ENCODE measurements at places on chromosomes 7 and 10.
A peak's percentile ranks its signal among the peaks of the same experiment; 100 is the strongest.

GRCh38 chr7:74683799-74684198, 26.3 kb downstream of the GTF2I start:
- DNase-seq: no peak

DNA sequence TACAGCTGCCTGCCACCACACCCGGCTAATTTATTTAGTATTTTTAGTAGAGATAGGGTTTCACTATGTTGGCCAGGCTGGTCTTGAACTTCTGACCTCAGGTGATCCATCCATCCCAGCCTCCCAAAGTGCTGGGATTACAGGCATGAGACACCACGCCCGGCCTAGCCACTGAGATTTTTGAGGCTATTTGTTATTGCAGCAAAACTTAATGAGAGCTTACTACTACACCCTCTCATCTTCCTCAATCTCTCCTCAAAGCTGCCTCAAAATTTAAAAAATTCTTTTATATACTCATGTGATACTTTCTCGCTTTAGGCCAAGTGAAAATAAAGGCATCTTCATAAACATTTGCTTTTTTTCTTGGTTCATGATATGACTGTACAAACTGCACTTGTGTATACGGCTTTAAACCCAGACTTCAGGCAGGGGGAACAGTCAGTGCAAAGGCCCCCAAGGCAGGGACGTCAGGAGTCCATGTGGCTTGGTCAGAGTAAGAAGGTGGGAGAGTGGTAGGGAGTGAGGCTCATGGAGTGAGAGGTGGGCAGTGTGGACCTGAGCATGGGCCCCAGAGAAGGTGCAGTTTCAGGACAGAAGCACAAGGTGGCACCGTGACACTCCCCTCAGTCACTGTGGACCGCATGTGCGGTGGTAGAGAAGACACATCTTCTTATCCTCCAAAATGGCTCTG, 55.5 kb downstream of the SYPL1 start:
- DNase-seq: peak; percentile 56

DNA sequence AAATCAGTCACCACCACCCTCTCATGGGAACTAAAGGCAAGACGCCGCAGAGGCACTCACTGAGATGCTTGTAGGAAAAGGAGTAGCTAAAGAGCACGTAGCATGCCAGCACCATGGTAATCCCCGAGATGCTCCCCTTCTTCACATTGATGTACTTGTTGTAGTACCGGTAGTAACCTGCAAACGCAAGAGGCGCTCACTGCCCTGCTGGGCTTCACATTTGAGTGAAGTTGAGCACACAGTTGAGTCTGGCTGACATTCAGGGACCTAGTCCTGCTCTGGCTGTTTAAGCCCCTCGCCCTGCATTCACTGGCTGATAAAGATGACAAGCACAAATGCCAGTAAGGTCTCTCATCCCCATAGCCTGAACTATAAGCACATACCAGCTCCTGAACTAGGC, 6.9 kb downstream of the ATP5MF start:
- DNase-seq: no peak

GRCh38 chr10:96271016-96271815, at the start of gene BLNK:
BLNK (minus strand) TSS chr10:96271569; CDS start chr10:96271398, 171 bp downstream.
- no peak for DNase-seq

DNA sequence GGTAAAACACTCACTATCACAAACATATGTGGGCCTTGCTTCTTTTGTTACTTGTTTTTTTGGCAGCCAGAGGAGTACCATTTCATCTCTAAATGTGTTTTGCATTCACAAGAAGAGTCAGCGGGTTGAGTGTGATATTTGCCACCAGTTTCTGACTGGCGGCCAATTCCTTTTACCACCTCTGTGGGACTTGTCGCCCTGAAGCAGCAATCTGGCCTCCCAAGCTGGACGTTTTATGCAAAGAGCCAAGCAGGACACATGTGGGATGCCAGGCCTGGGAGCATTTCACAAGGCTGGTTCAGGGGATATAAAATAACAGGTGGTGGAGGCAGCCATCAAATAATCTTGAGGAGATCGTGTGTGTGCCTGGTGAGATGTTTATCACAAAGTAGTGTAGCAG, 61.8 kb upstream of the TRIL start:
- DNase-seq: no peak

GRCh38 chr7:33904681-33905388, 504 bp upstream of the BMPER start:
- peak; percentile 70 for DNase-seq

DNA sequence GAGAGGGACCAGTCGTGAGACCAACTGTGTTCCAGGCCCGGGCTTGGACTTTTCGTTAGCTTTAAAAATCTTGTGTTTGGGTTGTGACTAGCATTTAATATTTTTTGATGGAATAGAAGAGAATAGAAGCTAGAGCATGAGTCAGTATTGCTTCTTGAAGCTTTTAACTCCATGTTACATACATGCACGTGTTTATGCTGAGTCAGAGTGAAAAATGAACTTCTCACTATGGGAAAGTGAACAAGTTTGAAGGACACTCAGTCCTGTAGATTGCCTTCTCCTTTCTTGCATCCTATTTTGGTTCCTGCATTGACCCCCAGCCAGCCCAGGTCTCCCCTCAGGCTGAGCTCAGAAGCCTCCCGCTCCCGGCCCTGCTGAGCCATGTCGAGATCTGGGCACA, 31.8 kb downstream of the GHRHR start:
- no peak for DNase-seq

DNA sequence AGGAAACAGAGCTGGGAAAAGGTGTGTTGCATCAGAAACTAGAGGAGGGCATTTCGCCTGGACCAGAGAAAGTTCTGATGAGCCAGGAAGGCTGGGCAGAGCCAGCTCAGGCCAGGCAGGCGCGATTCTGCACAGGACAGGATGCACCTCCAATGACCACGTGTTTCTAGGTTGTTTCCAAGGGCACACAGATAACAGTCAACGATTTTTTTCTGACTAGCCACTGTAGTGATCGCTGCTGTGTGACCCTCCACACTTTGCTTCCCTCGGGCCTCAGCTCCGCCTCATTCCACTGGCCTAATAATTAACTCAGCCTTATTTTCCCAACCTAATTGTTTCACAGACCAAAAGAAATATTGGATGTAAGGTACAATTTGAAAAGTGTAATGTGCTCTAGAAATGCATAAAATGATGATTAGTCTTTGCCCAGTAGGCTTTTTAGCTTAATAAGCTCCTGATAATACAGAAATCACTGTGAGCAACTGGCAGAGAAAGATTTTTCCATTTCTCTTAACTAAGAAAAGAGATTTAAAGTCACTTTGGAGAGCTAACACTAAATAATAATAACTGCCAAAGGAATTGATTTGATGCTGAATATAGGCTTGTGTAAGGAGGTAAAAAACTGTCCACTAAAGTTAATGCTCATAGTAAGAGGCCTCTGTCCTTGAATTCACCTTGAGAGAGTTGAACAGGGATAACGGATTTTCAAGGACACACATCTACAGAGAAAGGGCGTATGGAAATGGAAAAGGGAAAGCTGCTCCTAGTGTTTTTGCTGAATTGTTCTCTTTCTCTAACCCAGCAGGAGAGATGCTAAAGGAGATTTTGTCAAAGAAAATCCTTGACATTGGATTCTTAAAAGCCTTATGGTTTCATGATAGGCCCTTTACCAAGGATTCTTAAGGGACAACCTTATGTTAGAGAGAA, 291.0 kb upstream of the C7orf33 start:
- DNase-seq: no peak

DNA sequence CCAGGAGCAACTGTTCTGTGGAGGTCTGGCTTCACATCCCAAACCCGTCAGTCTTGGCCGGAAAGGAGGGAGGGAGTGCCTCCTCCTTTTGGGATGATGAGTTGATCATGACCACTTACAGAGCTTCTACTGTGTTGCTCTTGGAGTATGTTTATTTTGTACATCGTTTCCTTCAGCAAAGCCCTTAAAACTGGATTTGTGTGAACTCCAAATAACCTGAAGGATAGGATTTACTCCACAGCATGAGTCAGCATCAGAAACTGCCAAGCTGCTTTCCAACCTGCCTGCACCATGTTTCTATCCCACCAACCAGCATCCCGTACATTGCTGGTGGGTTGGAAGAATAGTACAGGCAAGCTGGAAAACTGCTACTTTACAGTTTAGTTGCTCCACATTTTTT, 3.5 kb downstream of the CCDC201 start:
- no peak for DNase-seq

DNA sequence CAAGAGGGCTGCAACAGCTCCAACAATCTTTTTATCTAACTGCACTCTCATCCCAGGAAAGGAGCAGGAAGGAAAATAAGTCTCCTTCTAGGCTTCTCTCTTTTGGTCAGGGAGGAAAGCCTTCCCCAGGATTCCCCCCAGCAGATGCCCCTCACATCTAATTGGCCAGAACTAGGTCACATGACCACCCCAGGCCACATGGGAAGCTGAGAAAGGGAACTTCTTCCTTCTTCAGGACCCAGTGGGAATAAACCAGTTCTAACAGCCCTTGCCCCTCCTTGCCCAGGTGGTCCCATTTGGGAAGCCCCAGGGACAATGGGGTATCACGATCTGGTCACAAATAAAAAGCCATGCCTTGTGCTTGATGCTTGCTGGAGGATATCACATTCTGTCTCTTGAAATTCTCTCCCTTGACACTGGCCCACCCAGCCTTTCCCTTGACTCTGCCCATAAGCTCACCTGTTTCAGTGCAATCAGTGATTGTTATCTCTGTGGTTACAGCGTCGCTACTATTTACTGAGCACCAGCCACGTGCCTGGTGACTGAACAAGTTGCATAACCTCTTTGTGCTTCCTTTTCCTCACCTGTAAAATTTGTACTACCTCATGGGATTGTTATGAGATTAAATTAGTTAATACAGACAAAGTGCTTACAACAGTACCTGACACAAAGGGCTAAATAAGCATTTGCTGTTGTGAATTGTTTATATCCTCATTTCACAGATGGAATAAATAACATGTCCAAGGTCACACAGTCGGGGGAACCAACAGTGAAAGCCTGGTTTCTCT, 9.0 kb upstream of the TACR2 start:
- DNase-seq: no peak

DNA sequence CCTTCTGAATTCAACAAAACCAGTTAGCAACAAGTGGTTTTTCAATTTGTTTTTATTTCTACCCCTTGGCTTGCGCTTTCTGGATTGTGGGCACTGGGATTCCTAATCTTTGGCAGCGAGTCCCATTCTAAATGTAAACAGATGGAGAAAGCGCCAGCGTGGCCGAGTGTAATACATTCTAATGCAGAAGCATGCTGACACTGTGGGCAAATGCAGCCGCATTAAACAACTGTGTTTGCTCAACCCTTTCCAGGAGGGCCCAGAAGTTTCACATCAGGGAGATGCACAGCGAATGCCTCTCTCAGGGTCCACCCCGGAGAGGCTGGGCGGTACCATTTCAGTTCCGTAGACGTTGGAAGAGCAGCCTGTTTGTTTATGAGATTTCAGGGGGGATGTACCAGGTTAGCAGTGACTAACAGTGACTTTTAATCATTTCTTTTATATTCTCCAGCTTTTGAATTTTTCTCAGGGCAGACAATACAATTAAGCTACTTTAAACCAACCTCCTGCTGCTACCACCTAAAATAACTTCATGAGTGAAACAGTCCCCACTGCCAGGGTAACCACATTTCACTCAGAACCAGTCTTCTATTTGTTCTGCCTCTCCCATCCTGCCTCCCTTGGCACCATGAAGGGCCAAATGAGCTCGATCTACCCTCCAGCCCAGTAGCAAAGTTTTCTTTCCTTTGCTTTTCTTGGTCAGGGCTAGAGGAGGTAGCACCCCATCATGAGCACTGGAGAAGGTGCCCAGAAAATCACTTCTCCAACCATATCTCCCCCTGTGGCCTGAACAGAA, 164.2 kb upstream of the ITGB1 start:
- DNase-seq: no peak

GRCh38 chr7:150964593-150965111, 13.5 kb downstream of the KCNH2 start:
- no peak for DNase-seq

GRCh38 chr7:39633563-39634477, 10.4 kb downstream of the RALA start:
- DNase-seq: no peak

DNA sequence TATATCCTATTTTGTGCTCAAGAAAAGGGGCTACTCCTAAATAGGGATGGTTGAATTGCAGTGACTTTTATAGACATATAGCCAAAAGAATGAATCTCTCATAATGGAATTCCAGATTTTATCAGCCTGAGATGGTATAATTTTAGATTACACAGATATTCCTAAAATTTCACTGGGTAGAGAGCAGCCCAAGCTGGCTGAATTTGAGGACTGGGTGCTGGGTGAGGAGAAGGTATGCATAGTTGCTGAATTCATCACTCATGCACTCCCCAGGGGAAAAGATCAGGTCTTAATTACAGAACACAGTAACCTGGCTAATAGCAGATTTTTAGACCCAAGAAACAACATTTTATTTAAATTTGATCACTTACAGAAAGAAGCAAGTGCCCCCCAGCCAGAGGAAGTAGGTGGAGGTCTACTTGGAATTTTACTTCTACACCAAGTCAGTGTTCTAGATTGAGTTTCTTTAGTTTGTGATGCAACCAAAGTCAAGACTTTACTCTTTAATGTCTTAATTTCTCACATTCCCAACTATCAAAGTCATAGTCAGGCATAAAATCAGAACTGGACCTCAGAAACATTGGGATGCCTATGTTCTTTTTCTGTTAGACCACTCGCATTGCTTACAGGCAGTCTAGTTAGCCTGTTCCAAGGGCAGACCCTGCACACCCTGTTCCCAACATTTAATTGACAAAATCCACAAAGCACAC, 337.4 kb upstream of the PODXL start:
- no peak for DNase-seq

GRCh38 chr10:50400694-50401093, 149.4 kb upstream of the ASAH2 start:
- DNase-seq: no peak

GRCh38 chr7:154841731-154842331, 161.1 kb downstream of the PAXIP1 start:
- no peak for DNase-seq

GRCh38 chr10:19762026-19762425, 54.2 kb upstream of the PLXDC2 start:
- DNase-seq: no peak

DNA sequence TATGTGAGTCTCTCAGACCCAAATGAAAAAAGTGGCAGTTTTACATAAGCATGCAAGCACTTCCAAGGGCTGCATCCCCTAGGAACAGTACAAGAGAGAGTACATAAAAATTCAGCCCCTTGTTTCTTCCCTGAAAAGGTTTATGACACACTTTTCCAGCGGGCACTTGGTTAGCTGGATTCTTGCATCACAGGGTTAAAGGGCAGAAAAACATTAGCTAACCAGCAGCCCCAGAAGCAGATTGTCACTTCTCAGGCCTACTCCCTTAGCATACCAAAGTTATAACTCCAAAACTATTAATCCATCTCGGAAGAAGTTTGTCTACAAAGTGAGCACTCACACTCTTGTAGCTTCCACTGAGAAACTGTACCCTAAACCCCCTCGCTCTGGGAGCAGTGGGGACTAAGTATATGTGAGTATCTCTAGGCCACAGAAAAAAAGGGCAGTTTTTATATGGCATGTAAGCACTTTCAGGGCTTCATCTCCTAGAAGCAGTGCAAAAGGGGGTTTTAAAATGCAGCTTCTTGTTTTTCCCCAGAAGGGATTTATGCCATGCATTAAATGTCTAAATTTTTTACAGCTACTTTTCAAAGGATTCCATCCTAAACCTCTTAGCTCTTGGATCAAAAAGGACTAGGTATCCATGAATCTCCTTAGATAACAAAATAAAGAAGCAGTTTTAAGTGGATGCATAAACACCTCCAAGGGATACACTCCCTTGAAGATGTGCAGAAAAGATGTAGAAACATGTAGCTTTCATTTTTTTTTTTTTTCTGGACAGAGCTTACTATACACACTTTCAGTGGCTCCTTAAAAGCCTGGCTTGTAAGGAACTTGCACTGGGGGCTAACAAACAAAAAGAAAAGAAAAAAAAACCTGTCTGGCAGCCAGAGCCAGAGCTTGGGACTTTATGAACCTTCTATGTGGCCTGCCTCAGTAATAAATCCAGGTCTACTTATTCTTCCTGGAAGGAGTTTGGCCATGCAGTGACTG, 956.7 kb downstream of the CCSER2 start:
- no peak for DNase-seq
